ENCODE measurements at places on chromosomes 5 and 9.

DNA sequence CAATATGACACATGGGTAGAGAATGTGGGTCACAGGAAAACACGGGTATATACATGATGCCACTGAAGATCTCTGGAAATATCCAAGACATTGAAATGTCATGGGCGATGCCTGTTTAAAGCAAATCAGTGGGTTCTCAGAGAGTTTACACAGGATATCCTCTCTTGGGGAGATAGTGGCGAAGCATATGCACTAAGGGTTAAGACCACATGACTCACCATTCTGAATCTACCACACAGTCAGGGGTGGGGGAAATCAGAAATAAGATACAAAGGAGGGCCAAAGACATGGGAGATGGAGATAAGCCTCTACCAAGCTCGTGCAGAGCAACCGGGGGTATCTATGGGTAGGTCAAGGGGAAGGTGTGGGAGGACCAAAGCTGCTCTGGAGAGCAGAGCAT is 58.8 kb downstream of the SH3PXD2B start:
- DNase-seq = no peak

- no peak for DNase-seq
These were observed 38.3 kb downstream of the ANKRD33B start for GRCh38 chr5:10602031-10602806.

GRCh38 chr9:107471552-107471951 is 18.0 kb downstream of the KLF4 start:
- DNase-seq = no peak

- no peak for DNase-seq
These were observed 3.0 kb upstream of the ZBTB34 start for GRCh38 chr9:126857261-126857960.
